ENCODE measurements at places on chromosomes 13 and 19.

DNA sequence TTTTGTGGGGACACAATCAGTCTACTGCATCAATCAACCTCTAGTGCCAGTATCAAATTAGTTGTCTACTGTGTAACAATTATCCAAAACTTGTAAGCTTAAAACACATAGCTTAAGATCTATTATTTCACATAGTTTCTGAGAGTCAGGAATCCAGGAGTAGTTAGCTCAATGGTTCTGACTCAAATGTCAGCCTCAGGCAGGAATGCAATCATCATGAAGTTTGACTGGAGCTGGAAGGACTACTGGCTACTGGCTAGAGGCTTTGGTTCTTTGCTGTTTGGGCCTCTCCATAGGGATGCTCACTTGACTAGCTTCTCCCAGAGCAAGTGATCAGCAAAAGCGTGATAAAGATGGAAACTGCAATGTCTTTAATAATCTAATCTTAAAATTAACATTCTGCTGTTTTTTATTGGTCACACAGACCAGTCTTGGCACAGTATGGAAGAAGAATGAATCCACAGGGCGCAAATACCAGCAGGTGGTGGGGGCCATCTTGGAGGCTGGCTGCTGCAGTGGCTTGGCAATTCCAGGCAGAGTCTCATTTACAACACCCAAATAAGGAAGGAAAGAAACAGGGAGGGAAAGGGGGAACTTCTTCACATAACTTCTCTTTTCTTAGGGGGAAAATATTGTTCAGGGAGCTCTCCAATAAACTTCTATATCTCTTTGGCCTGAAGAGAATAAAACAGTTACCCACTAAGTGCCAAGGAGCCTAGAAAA lies 15.7 kb downstream of the CAB39L start:
- no peak for DNase-seq
- H3K27ac ChIP-seq, result no peak overlapping the region
- no peak overlapping the region for H3K4me3 ChIP-seq
- H3K4me1 ChIP-seq, result no peaks in the 10 kb centered on the region
- H3K27me3 ChIP-seq, result no peaks in the 10 kb centered on the region

DNA sequence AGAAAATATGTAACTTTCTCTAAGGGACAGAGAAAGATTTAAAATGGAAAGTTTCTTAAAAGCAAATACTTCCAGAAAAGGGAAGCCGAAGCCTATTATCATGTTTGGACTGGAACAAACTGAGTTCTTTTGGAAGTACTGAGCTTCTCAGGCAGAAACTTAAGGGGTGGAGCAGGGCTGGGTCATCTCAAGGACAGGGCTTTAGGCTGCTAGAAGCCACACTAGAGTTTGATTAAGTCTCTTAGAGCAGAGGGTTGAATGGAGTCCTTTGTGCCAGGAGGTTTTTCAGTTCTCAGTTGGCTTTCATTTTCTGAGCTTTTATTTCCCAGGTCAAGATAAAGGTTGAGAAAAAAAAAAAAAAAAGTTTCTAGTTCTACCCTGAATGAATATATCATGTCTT lies 432.7 kb downstream of the SLITRK5 start:
- H3K4me3 ChIP-seq, result no peak overlapping the region
- no peaks in the 10 kb centered on the region for H3K36me3 ChIP-seq
- H3K27ac ChIP-seq, result no peak overlapping the region
- no peaks in the 10 kb centered on the region for H3K4me1 ChIP-seq

DNA sequence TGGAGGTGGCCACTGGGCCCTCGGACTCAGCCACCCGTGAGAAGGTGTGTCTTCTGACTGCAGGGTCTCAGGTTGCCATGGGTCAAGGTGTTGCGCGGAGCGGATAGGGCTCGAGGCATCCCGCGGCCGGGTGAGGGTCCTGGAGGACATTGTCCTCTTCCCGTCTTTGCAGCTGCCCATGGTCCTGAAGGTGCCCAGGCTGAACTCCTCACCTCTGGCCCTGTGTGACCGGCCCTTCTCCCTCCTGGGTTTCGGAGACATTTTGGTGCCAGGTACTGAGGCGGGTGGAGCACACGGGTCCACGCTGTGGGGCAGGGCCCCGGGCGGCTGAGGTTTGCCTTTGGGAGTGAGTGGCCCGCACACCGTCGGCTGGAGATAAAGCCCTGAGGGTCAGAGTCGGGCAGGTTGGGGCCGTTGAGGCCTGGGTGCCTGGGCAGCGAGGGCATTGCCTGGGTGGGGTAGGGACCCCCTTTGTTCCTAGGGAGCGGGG lies 15.6 kb upstream of the TMPRSS9 start:
- no peak overlapping the region for H3K27ac ChIP-seq
- no peaks in the 10 kb centered on the region for H3K4me1 ChIP-seq
- DNase-seq, result no peak

DNA sequence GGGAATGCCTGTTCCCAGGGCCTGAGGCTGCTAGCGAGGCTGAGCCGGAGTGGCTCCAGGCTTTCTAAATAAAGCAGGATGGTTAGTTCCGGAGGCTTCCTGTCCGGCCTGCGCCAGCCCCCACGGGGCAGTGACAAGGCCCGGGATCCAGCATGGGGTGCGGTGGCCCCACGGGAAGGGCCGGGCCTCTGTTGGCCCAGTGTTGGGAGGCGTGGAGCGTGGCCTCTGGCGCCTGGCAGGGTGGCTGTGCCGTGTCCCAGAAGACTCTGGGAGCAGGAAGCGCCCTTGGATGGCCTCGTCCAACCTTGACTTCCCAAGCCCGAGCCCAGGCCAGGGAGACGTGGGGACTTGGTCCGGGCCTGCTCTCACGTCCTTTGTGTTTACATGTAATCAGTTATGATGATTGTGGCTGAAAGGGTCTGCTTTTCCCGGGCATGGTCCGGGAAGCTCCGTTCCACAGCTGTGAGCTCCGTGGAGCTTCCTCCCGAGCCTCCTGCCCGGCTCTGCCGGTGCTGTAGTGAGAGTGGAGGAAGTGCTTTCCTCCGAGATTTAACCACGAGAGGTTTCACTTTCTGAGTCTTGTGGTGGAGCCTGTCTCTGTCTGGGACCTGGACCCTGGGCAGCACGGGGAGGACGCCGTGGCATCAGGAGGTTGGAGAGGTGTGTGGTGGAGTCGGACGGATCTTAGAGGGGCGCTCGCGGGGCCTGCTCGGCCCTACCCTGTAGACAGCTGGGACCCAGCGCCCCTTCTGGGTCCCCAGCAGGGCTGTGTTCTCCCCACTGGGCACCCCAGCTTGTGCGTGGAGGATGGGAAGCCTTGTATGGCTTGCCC lies 4.6 kb downstream of the GNA11 start:
- no peak overlapping the region for H3K27ac ChIP-seq
- H3K36me3 ChIP-seq, result no peaks in the 10 kb centered on the region
- peaks cover 8% of the 10 kb centered on the region for H3K4me1 ChIP-seq
- H3K4me3 ChIP-seq, result no peak overlapping the region
- H3K27me3 ChIP-seq, result no peaks in the 10 kb centered on the region

- no peaks in the 10 kb centered on the region for H3K4me1 ChIP-seq
- H3K27ac ChIP-seq, result no peak overlapping the region
- H3K36me3 ChIP-seq, result peaks cover 5% of the 10 kb centered on the region
- no peak for DNase-seq
These were observed 13.4 kb upstream of the EEF1AKMT1 start for GRCh38 chr13:20787180-20787579.

DNA sequence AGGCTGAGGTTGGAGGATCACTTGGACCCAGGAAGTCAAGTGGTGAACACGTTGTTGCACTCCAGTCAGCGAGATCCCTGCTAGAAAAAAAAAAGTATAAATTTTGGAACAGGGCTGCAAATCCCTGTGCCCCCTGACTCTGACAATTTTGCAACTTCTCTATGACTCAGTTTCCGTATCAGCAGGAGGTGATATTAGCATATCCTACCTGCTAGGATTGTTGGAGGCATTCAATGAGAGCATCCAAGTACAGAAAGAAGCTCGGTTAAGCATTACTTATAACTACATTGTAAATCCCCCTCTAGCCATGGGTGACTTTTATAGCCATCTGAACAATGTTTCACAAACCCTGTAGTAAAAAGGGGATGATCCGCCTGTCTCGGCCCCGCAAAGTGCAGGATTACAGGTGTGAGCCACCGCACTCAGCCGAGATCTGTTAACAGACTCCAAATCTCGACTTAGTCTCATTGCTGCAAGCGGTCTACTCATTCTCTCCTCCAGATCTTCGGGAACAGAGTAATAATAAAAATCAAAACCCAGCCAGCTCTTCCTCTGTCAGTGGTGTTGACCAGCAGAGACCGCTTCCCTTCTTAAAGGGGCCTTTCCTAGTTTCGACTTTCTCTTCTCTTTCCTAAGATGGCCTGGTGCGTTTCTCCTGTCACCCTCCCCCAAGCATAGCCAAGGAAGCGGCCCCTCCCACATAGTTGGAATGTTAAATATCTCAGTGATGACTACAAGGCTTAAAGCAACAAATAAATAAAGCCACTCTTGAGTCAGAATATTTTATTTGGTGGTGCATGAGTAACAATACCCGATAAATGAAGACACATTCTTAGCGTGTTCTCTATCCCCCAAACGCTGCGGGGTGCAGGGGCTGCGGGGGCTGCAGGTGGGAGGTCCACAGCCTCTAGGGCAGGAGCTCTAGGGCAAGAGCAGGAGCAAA lies 10.3 kb upstream of the BICRA start:
- H3K4me1 ChIP-seq, result no peaks in the 10 kb centered on the region
- peak overlapping the region; percentile 94 for H3K27ac ChIP-seq
- no peaks in the 10 kb centered on the region for H3K36me3 ChIP-seq

DNA sequence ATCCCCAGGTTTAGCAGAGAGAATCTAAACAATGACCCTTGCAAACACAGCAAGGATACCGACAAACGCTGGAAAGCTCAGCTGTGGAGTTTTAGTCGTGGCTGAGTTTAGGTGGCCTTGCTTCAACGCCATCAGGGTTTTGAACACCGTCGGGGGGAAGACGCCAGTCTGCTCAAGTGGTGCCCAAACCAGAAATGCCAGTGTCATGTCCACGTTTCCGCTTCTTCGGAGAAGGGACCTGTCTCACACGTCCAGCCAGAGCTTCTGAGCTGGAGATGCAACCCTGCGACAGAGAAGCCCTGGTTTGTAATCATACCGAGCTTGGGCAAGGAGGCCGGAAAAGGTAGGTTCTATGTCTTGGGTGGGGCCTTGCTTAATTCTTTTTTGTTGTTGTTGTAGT lies 42.6 kb upstream of the ATP11A start:
- no peaks in the 10 kb centered on the region for H3K4me1 ChIP-seq
- no peak overlapping the region for H3K4me3 ChIP-seq
- DNase-seq, result no peak

- no peak for DNase-seq
- H3K4me3 ChIP-seq, result no peak overlapping the region
- H3K4me1 ChIP-seq, result no peaks in the 10 kb centered on the region
- H3K27me3 ChIP-seq, result no peaks in the 10 kb centered on the region
- H3K27ac ChIP-seq, result no peak overlapping the region
These were observed 103.1 kb downstream of the TRPC4 start for GRCh38 chr13:37766502-37766901.

DNA sequence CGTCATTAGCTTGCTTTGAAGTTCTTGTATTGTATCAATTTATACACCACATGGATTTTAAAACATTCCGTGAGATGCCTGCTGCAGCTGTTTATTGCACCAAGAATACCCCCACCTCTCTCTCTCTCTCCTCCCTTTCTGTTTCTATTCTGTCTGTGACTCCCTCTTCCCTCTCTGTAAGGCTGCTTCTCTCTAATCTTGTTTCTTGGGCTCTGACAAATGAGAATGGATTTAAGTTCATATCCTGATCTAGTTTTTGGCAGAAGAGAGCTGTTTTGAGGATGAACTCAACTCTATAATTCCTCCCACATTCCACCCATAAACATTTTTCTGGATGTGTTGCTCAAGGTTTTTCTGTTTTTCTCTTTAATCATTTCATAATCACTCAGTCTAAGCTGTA lies 144.3 kb upstream of the FRY start:
- no peaks in the 10 kb centered on the region for H3K36me3 ChIP-seq
- H3K27ac ChIP-seq, result no peak overlapping the region
- H3K27me3 ChIP-seq, result no peaks in the 10 kb centered on the region

DNA sequence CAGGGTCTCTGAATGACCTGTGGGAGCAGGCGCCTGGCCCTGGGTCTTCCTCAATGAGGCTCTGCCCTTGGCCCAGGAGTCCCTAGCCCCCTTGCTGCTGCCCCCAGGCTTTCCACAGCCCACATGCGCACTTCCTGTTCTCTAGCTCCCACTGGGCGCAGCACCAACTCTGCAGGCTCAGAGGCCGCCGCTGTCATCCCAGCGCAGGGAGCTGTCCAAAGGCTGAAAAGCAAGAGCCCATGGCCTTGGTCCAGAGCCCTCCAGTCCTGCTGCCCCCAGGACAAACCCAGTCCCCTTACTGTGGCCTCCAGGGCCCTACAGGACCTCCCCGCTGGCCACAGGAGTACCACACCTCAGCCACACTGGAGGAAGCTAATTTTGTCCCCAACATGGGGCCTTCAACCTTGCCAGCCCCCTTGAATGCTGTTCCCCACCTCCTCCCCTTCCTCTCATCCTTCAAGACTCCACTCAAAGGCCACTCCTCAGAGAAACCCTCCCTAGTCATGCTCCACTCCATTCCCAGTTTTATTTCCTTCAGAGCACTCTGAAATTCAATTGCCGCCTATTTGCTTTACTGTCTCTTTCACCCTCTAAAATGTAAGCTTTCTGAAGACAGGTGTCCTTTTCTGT lies 8.0 kb upstream of the POU2F2 start:
- H3K4me3 ChIP-seq, result no peak overlapping the region
- DNase-seq, result peak; percentile 88
- H3K4me1 ChIP-seq, result no peaks in the 10 kb centered on the region
- H3K27me3 ChIP-seq, result no peaks in the 10 kb centered on the region

DNA sequence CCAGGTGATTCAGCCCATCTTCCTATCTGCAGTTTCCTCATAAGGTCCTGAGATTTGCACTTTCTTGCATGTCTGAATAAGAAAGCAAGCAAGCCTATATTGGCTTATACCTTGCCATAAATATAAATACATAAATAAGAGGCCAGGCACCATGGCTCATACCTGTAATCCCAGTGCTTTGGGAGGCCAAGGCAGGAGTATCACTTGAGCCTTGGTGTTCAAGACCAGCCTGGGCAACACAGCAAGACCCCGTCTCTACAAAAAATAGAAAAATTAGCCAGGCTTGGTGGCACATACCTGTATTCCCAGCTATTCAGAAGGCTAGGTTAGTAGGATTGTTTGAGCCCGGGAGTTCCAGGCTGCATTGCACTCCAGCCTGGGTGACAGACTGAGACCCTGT lies 5.5 kb upstream of the GPATCH1 start:
- no peak for DNase-seq
- no peaks in the 10 kb centered on the region for H3K4me1 ChIP-seq

- H3K27ac ChIP-seq, result no peak overlapping the region
- H3K27me3 ChIP-seq, result no peaks in the 10 kb centered on the region
- H3K4me1 ChIP-seq, result no peaks in the 10 kb centered on the region
- no peaks in the 10 kb centered on the region for H3K36me3 ChIP-seq
These were observed 564.1 kb downstream of the PCDH9 start for GRCh38 chr13:66665991-66666390.

- peaks cover 13% of the 10 kb centered on the region for H3K36me3 ChIP-seq
- no peak overlapping the region for H3K4me3 ChIP-seq
- DNase-seq, result no peak
- H3K27ac ChIP-seq, result no peak overlapping the region
- H3K4me1 ChIP-seq, result no peaks in the 10 kb centered on the region
These were observed 3.6 kb upstream of the LIN7B start for GRCh38 chr19:49110567-49110966.

GRCh38 chr13:48448959-48449614 lies 36.2 kb upstream of the LPAR6 start:
- peaks cover 3% of the 10 kb centered on the region for H3K4me1 ChIP-seq
- H3K27ac ChIP-seq, result no peak overlapping the region
- no peaks in the 10 kb centered on the region for H3K27me3 ChIP-seq

- H3K36me3 ChIP-seq, result no peaks in the 10 kb centered on the region
- H3K4me3 ChIP-seq, result no peak overlapping the region
- no peaks in the 10 kb centered on the region for H3K4me1 ChIP-seq
- H3K27ac ChIP-seq, result no peak overlapping the region
These were observed 6.2 kb upstream of the DZIP1 start for GRCh38 chr13:95650696-95651095.

- peak; percentile 93 for DNase-seq
- no peaks in the 10 kb centered on the region for H3K27me3 ChIP-seq
- H3K27ac ChIP-seq, result no peak overlapping the region
- H3K4me1 ChIP-seq, result no peaks in the 10 kb centered on the region
- no peaks in the 10 kb centered on the region for H3K36me3 ChIP-seq
These were observed 44.9 kb downstream of the ZNF823 start for GRCh38 chr19:11693505-11694499.

Measured in mesendoderm (in vitro differentiated cells).